ENCODE measurements at places on chromosomes 5 and 9.

- peak; percentile 62 for DNase-seq
Observed at GRCh38 chr9:113492343-113493202, 29.0 kb downstream of the RGS3 start.

- peak; percentile 83 for DNase-seq
Observed at GRCh38 chr9:70080481-70081119, 37.0 kb downstream of the MAMDC2 start.

DNA sequence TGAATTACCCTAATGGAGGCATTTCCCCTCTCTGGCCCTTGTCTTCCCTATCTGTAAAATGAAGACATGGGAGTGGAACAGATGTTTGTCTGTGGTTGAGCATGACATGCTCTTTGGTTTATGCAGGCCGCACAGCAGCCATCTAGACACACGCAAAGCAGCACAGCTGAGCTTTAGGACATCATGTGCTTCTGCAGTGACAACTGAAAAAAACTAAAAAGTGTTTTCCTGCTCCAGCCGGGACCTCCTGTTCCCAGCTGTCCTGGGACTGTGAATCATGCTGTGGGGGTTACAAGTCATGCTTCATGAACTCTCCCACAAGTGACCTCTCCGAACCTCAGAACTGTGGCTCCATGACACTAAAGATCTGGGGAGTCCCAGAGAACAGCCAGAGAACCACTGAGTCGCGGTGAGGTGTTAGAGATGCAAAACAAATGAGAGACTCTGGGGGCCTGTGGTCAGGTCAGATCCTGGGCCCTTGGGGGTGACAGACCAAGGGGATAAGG lies 1.7 kb downstream of the SMIM3 start:
- peak; percentile 61 for DNase-seq

GRCh38 chr9:100322954-100323536 lies 29.7 kb downstream of the TEX10 start:
- DNase-seq = peak; percentile 23

GRCh38 chr5:65577141-65577540 lies 14.0 kb downstream of the PPWD1 start:
- DNase-seq = peak; percentile 54

DNA sequence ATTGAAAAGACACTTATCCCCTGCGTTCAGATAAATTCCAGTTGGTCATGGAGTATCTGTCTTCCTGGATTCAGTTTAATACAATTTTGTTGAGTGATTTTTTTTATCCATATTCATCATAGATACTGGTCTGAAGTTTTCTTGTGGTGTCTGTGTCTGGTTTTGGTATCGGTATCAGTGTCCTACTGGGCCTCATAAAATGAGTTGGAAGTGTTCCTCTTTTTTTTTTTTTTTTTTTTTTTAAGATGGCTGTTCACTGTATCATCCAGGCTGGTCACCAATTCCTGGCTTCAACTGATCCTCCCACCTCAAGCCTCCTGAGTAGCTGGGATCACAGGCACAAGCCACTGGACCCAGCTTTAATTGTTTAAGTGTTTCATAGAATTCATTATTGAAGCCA lies 2.9 kb upstream of the CAMSAP1 start:
- no peak for DNase-seq

DNA sequence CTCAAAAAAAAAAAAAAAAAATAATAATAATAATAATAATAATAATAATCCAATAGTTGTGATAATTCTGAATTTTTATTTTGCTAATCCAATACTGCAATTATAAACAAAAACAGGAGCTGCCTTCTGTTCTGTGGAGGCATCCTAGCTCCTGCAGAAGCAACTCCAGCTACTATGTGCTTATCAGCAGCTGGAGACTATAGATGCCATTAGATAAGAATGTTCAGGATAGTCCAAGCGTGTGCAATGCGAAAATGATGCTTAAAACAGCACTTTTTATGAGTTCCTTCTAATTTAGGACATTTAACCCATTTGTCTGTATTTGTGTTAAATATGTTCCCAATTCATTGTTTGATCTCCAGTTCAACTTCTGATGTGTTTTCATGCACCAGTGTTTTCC lies 220.6 kb upstream of the RASEF start:
- DNase-seq = no peak

DNA sequence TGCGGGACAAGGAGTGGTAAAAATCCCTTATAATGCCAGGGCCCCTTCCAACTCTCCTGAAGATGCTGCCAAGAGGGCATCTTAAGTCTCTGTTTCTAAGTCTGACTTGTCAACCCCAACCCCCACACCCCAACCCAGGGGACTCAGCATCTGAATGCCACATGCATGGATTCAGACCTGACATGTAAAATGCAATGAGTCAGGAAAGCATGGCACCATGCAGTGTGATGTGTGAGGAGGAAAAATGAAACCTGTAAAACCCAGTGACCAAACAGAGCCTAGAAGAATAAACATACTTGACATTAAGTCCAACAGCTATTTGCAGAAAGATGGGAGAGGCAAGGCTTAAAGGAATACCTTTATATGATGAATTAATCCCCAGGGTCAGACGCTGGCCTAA lies 112.4 kb downstream of the ASTN2 start:
- DNase-seq = no peak
